ENCODE measurements at places on chromosomes 5 and 9. TPM values are rescaled to one million over a fixed set of nuclear protein-coding genes. Genes with fewer than 3 reads are reported as not detected.

Gene HRCT1
- total RNA-seq: 2.5 TPM

Gene TRMO
- 28.6 TPM for total RNA-seq

Gene ELAVL2
- total RNA-seq: 0.22 TPM

Gene PROB1
- total RNA-seq: 0.47 TPM

- DNase-seq: no peak
These were observed 134.7 kb upstream of the PTPN3 start for GRCh38 chr9:109632817-109633216.

- DNase-seq: no peak
These were observed 40.7 kb downstream of the UGCG start for GRCh38 chr9:111937301-111937700.

All from lower leg skin (tissue), 4 donors.